ENCODE measurements at places on chromosomes 6 and 20.

- DNase-seq: no peak
These were observed 534.2 kb downstream of the HACE1 start for GRCh38 chr6:104325341-104326172.

- peak; percentile 39 for DNase-seq
These were observed 3.4 kb upstream of the TMEM14C start for GRCh38 chr6:10719296-10719963.

GRCh38 chr20:63659370-63659769 lies 1.3 kb downstream of the RTEL1 start:
- DNase-seq: no peak

- no peak for DNase-seq
These were observed 275.2 kb upstream of the CNR1 start for GRCh38 chr6:88441346-88441745.

Data from central memory CD8-positive, alpha-beta T cell (primary cell).